ENCODE measurements at places on chromosomes 1 and 21.

DNA sequence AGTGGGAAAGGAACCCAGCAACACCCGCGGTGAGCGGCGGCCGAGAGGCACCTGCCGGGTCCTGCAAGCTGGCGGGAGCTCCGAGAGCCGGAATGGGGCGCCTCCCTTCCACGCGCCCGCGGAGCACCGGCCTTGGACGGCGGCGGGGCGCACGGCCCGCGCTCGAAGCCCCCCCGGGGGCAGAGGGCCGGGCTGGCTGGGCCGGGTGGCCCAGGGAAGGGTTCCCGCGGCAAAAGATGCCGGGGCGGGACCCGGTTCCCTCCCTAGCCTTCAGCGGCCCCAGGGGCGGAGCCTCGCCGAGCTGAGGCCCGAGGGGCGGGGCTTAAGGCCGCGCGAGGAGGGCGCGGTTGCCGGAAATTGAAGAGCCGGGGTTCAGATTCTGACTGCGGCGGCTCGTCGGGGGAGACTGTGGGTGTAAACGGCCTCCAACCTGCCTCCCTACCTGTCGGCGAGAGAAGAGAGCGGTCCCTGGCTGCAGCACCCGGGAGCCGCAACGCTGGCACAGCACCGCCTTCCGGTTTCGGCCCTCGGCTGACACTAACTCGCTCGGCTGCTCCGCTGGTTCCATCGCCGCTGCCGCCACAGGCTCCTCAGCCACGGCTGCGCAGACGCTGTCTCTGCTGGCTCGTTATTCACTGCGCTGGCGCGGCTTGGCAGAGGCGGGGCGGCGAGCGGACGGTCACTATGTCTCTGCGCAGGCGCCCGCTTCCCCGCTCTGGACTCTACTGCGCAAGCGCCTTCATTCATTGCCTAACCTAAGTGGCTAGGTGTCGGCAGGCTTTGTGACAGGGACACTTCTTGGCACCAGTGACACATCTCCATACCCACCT lies at the start of gene RABIF:
TSS of gene RABIF (minus strand) at position 619 of the 830 bp plus-strand sequence. CDS start at position 568, 51 bp downstream.
- peak; percentile 98 for DNase-seq

DNA sequence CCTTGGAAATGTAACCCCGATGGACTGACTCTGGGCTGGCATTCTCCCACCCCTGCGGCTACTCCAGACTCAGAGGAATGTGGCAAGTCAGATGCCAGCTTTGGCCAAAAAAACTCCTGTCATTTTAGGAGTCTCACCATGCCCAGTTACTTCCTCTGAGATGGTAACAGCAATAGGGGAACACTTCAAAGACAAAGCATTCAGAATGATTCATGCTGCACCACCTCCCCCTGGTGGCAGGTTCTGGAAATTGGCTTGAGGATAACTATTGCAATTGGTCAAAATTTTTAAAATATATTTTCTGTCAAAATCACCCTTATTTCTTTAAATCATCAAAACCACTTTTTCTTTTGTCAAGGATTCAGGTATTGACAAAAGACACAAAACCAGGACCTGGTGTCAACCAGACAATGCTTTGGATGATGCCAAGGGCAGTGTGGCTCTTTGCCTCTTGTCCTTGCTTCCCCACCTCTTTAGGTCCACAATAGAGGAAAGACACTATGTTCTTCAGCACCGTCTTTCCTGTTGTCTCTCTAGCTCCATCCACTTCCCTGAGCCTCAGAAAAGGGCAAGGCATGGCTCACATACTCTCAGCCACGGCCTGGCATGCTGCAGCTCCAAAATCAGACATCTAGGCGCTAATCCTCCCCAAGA lies 9.9 kb upstream of the CDCA8 start:
- DNase-seq: peak; percentile 83

DNA sequence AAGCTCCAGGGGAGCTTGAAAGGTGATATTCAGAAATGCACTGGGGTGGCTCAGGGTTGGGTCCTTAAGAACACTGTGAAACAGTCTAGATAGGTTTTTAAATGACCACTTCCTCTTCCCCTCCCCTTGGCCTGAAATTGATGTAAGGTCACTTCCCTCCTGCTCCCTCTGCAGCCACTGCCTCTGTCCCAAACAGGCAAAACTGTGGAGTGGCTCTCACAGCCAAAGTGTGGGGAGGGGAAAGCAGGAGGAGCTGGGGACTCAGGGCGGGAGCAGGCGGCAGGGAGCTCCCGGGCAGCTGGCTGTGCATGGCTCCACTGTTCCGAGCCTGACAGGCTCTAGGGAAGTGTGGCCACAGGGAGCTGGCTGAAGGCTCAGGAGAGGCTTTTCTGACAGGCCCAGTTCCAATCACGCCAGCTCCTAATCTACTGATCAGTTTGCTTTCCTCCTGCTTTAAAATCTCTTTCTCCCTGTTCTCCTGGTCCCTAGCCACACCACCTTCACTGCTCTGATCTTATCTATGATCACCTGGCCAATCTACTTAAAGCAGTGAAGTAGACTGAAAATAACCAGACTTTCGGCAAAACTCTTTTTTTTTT lies 5.1 kb upstream of the CSRP1 start:
- no peak for DNase-seq

DNA sequence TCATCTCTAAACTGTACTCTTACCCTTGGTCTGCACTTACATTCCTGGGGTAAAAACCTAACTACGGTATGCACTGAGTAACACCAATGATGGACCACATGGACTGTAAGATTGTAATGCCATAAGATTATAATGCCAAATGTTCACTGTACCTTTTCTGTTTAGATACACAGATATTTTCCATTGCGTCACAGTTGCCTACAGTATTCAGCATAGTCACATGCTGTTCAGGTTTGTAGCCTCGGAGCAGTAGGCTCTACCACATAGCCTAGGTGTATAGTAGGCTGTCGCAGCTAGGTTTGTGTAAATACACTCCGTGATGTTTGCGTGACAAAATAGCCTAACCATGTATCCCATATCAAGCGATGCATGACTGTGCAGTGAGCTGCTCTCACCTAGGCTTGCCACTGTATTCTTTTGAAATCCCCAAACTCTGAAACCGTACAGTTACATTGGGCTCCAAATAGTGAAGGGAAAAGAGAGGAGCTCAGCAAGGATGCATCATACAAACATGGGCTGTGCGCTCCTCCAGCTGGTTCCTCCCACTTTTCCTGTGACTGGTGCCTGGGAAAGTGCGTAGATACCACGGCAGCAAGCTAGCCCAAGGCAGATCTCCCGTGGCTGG lies 35.2 kb downstream of the CFAP57 start:
- no peak for DNase-seq

GRCh38 chr1:183636334-183636682 lies 725 bp upstream of the ARPC5 start:
- DNase-seq: no peak

- DNase-seq: no peak
Observed at GRCh38 chr1:68140536-68140935, 90.1 kb upstream of the DIRAS3 start.

GRCh38 chr1:161930064-161930463 lies 93.6 kb downstream of the OLFML2B start:
- DNase-seq: no peak

GRCh38 chr1:245837718-245838117 lies 669.4 kb downstream of the SMYD3 start:
- no peak for DNase-seq

DNA sequence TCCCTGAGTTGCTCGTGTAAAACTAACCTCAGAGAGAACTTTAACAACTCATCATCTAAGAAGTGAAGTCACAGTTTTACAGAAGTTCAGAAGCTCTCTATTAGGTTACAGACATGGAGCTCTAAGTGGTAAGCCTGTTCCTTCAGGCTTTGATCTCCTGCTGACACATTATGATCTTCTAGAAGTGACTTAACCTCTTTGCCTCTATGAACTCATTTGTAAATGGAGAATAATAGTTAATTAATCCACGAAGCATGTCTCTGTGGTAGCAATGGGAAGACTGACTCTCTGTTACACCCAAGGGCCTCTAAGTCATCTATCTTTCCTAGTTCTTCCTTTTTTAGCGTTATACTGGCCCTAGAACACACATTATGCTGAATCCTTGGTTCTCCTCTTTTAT lies 157.9 kb upstream of the NRIP1 start:
- no peak for DNase-seq

DNA sequence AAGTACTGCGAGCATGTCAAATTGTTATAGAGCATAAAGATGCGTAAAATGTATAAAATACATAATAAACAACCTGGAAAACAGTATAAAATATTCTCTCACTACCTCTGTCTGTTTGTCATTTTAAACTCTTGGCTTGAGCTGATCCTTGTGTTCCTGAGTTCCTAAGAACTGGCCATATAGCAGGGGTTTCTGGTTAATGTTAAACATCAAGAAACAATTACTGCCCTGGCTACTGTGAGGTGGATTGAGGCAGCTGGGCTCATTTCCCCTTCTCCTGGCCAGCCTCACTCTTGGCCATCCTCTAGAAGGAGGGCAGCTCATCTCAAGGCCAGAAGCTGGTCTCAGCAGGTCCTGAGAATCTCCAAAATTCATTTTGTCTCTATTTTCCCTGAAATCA lies 297.3 kb upstream of the USP24 start:
- no peak for DNase-seq

GRCh38 chr1:230641900-230642262 lies 400 bp upstream of the COG2 start:
- DNase-seq: no peak

- no peak for DNase-seq
Observed at GRCh38 chr1:223717123-223717522, 4.8 kb downstream of the CAPN2 start.

DNA sequence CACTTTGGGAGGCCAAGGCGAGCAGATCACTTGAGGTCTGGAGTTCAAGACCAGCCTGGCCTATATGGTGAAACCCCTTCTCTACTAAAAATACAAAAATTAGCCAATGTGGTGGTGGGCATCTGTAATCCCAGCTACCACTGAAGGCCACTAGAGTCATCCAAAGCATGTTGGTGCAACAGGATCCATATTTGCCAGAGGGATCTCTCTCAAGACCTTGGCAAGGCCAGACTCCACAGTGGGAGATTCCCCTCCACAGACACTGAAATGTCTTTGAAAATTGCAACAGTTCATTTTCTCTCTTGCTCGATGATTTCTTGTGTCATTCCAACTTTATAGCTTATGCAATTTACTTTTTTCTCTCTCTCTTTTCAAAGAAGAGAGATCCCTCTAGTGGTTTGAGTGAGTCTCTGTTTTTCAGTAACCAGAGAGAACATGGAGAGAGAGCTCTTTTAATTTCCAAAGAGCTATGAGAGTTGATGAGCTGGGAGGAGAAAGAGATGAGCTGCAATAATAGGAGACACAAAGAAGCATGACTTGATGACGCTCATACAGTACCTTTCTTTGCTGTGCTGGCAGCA lies 176.8 kb upstream of the USP25 start:
- DNase-seq: no peak

DNA sequence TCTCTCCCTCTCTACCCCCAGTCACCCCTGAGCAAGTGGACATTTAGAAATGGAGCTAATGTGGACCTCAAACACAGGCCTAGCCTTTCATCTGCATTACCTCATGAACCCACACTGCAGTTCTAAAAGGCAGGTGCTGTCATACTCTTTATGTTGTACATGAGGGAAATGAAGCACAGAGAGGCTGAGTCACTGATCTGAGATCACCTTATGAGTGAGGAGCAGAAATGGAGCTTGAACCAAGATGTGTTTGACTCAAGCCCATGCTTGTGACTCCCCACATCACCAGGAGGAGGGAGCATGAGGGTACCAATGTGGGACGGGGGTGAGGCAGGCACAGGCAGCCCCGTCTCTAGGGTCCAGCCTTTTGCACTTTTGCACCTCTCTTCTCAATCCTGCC lies 702.8 kb downstream of the PTPRU start:
- DNase-seq: no peak

DNA sequence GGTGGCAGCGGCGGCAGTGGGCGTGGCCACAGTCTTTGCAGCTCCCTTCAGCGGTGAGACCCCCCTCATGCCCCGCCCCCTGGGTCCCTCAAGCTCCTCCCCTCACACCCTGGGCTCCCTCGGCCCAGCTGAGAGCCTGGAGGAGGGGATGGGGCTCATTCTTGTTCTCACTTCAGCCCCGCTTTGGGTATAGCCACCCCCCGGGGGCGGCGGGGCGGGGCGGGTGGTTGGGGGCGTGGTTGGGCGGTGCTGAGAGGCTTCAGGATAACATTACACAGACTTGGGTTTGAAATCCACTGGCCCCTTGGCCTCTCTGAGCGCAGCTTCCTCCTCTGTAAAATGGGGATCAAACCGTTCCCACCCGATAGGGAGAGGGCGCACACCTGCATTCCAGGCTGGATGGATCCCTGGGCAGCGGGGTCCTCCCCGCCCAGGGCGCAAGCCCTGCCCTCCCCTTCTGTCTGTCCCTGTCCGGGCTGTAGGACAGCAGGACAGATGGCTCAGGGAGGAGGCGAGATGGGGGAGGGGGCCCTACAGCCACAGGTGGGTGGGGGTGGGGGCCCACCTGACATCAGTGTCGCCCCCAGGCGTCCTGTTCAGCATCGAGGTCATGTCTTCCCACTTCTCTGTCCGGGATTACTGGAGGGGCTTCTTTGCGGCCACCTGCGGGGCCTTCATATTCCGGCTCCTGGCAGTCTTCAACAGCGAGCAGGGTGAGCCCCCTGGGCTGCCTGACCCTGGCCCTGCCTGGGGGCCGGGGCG lies 5.1 kb downstream of the CLCNKA start:
- peak; percentile 66 for DNase-seq

GRCh38 chr1:119772298-119772697 lies 3.6 kb upstream of the HMGCS2 start:
- no peak for DNase-seq

DNA sequence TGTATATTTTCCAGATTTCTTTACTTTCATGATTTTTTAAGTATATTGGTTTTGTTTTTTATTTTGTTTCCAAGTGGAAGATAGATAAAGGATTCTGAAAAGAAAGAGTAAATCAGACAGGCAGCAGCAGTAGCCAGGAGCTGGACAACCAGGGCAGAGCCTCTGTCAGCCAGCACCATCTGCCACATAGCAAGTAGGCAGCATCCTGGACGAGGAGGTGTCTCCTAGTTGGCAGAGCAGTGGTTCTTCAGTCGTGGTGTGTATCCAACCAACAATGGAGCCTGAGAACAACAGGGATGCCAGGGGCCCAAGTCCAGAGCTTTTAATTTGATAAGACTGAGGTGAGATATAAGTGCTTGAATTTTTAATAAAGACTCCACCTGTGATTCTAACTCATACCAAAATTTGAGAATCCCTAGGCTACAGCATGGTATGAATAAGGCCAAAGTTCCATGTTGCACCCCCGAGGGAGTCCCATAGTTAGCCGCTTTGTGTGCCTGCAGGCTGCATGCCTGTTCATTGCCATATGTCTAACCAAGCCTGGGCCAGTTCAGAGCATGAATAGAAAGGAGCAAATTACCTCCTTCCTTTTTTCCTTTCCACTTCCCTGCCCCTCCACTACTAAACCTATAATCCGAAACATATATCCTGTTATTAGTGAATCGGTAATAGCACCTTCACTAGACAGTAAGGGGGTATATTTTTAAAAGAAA lies 153.2 kb downstream of the NTNG1 start:
- DNase-seq: no peak

GRCh38 chr1:41980827-41981653 lies 62.3 kb upstream of the HIVEP3 start:
- peak; percentile 34 for DNase-seq

DNA sequence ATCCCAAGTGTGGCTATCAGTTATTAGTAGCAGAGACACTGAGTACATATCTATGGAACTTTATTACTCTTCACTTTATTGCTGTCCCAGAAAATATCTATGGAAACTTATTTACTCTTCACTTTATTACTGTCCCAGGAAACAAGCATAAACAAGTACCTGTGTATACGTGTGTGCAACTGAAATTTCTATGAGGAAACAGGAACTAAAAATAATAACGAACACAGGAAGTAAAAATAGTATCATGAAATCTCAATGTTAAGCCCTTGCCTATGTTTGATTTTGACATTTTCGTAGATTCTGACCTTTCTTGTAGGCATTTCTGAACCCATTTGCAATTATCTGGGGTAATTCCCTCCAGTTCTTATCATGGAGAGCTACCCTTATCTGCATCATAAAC lies 64.9 kb upstream of the KRTAP19-8 start:
- DNase-seq: no peak

Measured in CD4-positive, alpha-beta T cell treated with Interleukin-17A for 4 hours (primary cell).